ENCODE measurements at places on chromosomes 16 and 17.

- DNase-seq: no peak
These were observed 136.7 kb downstream of the MAF start for GRCh38 chr16:79463841-79464240.

DNA sequence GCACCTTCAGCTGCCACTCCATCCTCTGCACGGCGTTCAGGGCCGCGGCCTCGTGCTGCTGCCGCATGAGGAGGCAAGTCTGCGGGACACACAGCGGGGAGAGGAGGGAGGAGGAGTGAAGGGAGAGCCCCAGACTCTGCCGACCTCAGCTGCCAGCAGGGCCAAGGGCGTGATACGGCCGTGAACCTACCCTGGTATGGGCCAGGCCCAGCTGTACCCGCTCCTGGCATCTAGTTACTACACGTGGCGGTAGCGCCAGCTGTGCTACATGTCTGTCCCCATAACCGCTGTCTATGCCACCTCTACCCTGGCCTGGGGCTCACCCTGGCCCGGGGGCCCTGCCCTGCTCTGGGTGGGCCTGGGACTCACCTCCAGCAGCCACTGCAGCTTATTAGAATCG, 51.1 kb downstream of the ZNF778 start:
- no peak for DNase-seq

DNA sequence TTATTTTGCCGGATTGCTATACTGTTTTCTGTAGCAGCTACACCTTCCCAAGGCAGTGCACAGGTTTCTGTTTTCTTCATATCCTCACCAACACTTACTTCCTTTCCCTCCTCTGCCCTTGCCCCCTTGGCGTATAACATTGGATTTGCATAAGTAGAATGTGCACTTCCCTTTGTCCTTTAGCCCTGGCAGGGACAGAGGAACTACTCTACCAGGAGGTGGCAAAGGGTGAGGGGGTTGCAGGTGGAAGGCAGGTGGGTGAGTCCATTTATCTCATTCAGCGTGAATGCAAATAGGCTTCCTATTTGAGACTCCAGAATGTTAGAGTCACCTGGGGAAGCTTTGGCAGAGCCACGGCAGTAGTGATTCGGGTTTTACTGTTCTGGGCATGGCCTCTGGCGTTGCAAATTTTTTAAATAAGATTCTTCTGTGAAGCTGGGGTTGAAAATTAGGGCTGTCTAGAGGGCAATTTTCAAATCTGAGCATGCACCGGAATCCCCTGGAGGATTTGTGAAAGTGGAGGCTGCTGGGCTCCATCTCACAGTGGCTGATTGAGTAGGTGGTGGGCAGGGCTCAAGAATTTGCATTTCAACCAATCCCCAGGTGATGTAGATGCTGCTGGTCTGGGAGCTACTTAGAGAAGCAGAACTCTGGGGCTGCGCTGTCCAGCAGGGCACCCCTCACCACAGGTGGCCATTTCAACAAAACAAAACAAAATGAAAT, 84.7 kb downstream of the PLCG2 start:
- DNase-seq: no peak

DNA sequence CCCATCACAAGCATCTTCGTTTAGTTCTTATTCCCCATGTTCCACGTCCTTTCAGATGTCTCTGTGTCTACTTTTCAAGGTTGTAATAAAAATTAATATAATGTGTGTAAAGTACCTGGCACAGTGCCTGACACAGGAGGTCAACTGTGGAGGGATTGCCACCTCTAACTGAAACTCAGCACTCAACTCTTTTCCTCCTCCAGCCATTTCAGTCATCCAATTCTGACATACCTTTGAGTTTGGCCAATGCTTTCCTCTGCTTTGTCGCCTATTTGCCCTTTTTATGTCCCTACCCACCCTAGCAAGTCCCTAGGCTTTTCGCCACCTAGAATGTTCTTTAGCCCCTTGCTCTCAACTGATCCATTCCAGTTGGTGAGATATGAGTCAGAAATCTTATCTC, 1.6 kb downstream of the UBE2Z start:
- DNase-seq: peak; percentile 28

GRCh38 chr17:40551879-40552768, 13.1 kb downstream of the CCR7 start:
- no peak for DNase-seq

DNA sequence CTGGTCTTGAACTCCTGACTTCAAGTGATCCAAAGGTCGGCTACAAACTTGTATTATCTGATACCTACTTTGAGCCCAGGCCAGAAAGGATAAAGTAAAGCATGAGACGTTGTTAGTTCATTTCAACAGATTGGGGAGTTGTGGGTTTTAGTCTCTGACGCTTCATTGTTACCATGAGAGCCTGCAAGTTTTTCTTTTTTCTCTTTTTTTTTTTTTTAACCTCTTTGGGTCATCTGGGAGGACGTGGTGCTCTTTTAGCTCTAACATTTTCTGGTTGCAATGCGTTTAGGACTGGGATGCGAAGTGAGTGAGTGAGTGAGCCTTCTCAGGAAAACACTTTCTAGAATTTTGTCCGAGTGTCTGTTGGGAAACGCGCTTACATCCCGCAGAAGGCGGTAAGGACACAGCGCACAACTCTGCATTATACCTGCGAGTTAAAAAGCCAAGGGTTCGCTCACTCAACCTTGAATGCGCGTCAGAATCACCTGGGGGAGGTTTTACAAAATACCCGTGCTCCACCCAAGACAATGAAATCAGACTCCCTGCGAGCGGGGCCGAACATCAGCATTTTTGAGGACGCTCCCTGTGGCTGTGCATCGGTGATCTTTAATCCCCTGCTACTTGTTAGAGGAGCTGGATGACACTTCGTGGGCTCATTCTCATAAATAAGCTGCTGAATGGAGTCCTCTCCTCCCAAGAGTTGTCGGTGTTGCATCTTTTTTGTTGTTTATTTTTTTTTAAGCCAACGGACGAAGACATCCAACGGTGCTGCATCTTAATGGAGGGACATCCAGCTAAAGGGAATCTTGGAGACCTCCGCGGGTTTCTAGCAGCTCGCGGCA, 629 bp upstream of the RNF135 start:
- peak; percentile 60 for DNase-seq

GRCh38 chr16:4241928-4242283, at the start of gene SRL:
SRL (minus strand) TSS chr16:4242080; CDS start chr16:4242067, 13 bp downstream.
- no peak for DNase-seq

DNA sequence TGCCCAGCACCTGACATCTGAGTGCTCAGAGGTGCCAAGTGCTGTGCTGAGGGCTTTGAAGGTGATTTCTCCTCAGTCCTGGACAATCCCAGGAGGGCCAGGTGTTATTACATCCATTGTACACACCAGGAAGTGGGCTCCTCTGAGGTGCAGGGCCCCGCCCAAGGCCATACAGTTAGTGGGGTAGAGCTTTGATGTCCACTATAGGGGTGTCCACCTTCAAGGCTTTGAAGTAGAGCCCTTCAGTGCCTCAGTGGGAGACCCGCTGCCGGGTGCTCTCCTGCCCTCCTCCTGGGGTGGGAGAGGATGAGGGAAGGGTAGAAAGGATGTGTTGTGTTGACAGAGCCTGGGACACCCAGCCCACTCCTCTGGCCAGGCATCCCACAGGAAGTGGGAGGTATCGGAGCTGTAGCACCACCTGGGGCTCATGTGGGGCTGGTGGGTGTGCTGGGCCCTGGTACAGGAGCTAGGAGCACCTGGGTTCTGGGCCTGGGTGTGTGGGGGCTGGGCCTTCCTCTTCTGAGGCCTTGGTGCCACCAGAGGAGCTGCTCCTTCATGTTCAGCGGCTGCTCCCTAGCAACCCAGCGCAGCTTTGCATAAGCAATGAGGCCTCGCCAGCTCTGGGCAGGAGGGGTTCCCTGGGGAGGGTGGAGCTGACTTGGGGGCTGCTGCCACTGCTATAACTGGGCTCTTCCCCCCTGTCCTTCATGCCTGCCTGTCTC, 7.4 kb downstream of the LASP1 start:
- no peak for DNase-seq

GRCh38 chr16:11350921-11351335, 5.7 kb downstream of the RMI2 start:
- DNase-seq: no peak

- DNase-seq: no peak
These were observed 13.5 kb upstream of the PRKAR1A start for GRCh38 chr17:68498479-68499326.

DNA sequence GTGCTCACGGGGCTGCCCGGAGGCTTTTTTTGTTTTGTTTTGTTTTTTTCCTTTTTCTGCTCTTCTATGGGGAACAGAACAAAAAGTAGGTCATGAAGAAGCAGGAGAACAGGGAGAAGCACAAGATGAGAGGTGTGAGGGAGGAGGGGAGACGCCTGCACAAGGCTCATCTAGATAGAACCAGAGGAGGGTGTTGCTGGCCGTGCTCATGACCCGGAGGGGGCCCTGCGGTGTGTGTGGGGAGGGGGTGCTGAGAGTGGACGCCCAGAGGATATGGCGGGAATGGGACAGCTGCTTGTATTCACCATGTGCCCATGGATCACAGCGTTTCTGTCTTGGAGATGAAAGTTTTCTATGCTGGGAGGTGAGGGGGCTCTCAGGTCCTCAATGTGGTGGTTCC, 183.7 kb downstream of the FOXL1 start:
- no peak for DNase-seq

DNA sequence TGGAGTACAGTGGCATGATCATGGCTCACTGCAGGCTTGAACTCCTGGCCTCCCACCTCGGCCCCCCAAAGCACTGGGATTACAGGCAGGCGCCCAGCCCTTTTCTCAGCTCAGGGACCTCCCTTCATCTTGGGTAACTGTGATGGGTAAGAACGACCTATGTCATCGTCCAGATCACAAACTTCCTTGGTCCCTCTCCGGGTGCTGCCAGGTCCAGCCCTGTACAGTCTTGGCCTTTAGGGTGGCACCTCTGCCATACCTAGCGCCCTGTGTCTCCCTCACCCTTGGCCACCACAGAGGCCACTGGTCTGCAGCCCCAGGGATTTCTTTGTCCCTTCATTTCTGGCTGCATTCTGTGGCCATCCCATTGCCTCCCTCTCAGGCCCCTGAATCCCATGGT, 29.7 kb upstream of the ZFP90 start:
- DNase-seq: no peak

- peak; percentile 23 for DNase-seq
These were observed 12.2 kb downstream of the C16orf95 start for GRCh38 chr16:87304951-87305350.

DNA sequence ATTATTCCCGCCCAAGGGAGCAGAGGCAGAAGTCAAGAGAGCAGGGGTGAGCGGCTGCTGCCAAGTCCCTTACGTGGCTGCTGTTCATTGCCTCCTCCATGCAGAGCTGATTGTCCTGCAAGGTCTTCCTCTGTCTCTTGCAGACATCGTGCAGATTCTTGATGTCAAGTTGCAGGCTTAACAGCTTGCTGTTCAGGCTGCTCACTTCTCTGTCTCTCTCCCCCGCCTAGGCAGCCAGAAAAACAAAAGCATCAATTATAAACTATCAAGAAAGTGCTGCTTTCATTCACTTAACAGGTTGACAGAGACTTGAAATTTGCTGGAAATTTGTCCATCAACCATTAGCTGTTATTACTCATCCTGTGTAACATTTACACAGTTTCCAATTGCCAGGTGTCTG, 7.3 kb downstream of the PMFBP1 start:
- no peak for DNase-seq

DNA sequence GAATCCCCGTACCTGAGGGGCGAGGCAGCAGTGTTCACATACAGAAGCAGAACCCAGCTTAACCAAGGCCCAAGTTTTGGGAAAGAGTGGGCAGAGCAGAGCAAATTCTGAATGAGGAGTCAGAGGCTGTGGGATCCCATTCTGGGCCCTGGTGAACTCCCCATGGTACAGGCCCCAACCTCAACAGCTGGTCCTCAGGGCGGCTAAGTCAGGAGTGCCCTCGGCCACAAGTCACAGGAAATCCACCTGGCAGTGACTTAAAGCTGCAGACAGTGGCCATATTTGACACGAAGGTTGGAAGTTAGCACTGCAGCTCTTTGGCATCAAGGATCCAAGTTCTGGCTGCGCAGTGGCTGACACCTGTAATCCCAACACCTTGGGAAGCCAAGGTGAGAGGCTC, 237.1 kb downstream of the PARN start:
- no peak for DNase-seq

DNA sequence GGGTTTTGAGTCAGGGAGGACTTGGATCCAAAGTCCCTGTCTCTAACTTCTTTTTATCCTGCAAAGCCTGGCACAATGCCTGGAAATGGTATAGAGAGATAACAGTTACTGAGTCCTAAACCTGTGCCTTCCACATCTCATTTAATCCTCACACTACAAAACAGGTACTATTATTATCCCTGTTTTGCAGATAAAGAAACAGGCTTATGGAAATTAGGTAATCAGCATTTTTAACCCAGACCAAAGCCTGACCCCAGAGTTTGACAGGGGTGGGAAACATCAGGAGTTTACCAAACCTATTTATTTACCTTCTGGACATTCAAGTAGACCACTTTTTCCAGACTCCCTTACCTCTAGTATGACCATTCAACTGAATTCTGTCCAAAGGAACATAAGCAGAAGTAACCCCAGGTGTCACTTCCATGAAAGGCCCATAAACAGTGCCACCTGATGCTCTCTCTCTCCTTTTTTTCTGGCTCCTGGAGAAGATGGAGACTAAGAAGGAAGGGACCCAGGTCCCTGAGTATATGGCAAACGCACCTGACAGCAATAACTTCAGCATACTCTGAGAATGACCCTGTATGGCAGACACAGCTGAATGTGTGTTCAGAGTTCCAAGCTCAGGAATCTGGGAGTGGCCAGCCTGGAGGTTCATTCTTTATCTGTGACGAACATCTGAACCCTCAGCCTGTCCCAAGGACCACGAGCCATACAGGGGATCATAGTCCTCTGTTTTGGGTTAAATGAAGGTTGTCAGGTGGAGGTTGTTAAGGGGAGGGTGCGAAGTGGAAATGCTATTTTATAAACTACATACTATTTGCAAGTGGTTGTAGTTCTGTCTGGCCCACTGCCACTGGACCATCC, 62.7 kb downstream of the HLF start:
- peak; percentile 23 for DNase-seq

DNA sequence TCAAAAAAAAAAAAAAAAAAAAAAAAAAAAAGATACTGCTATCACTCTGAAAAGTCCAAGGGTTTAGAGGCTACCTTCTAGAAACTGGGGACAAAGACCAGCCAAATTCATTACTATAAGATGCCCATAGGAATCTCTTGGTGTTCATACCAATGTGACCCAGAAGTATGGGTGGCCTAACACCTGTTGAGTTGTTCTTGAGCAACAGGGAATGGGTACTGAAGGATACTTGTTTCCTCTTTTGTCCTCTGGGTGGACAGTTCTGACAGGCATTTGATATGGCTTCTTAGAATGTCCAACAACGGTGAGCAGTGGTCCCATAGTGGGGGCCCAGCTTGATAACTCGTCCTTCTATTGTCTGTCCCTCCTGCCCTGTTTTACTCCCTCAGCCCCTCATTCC, 141.4 kb upstream of the PLEKHM1 start:
- DNase-seq: no peak

Measured in erythroblast (primary cell).